Glomerular endothelial cell (primary cell): ENCODE measurements at places on chromosomes 5 and 9. TPM values are rescaled to one million over a fixed set of nuclear protein-coding genes. Genes with fewer than 3 reads are reported as not detected.

Gene KIF20A
- total RNA-seq: 8.2 and 13.6 TPM in 2 replicates

Gene PCDHA12
- total RNA-seq: not detected in 2 replicates

Gene MOB3B
- 0.05 and 0.47 TPM in 2 replicates for total RNA-seq

Gene IL3
- not detected in 2 replicates for total RNA-seq

Gene NSMF
- 53.7 and 74.7 TPM in 2 replicates for total RNA-seq

Gene IRGM
- total RNA-seq: not detected in 2 replicates

Gene ADAMTSL2
- 0.05 TPM in 1 of 2 replicates, not detected in the other for total RNA-seq

Gene PTGS1
- total RNA-seq: 1.1 and 4.2 TPM in 2 replicates

Gene HNRNPAB
- 106 and 146 TPM in 2 replicates for total RNA-seq

Gene PRR16
- 1.2 and 1.6 TPM in 2 replicates for total RNA-seq

Gene SCGB3A1
- total RNA-seq: not detected in 2 replicates

Gene C8G
- not detected in 2 replicates for total RNA-seq

Gene C9
- total RNA-seq: 0.12 and 0.44 TPM in 2 replicates

Gene SKP1
- total RNA-seq: 219 and 285 TPM in 2 replicates

Gene IL33
- 0.19 and 4.5 TPM in 2 replicates for total RNA-seq

Gene LHX6
- total RNA-seq: 31.7 and 32.0 TPM in 2 replicates

Gene FAM221B
- total RNA-seq: not detected in 2 replicates

Gene GABRA6
- total RNA-seq: not detected in 2 replicates

Gene PCDHGA7
- total RNA-seq: 3.6 and 5.3 TPM in 2 replicates
